NCI-H1436 (cell line): ENCODE measurements at places on chromosomes 1 and 21.

GRCh38 chr21:37392441-37392840 lies 25.9 kb downstream of the DYRK1A start:
- DNase-seq: no peak

- DNase-seq: no peak
Measured at GRCh38 chr1:21576031-21576797, 67.0 kb downstream of the ALPL start.

GRCh38 chr1:95117207-95118066 lies at the start of gene TLCD4:
TSS of gene TLCD4 (plus strand) at chr1:95117355. CDS start at chr1:95143902, 26,547 bp downstream.
- peak; percentile 16 for DNase-seq

DNA sequence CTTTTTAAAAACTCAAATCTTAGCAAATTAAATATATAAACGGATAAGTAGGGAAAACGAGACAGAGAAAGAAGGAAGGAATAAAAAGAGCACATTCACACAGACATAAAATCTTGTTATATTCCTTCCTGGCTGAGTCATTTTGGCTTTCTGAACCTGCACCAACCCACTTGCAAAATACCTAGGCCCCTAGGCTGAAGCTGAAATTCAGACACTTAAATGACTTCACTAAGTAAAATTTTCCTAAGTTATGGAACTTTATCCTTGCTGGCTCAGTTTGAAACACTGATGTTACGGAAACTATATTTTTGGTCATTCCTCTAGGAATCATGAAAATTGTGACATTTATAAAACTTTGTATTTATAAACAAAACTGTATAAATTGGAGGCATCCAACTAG lies 462.8 kb upstream of the NFIA start:
- DNase-seq: no peak

DNA sequence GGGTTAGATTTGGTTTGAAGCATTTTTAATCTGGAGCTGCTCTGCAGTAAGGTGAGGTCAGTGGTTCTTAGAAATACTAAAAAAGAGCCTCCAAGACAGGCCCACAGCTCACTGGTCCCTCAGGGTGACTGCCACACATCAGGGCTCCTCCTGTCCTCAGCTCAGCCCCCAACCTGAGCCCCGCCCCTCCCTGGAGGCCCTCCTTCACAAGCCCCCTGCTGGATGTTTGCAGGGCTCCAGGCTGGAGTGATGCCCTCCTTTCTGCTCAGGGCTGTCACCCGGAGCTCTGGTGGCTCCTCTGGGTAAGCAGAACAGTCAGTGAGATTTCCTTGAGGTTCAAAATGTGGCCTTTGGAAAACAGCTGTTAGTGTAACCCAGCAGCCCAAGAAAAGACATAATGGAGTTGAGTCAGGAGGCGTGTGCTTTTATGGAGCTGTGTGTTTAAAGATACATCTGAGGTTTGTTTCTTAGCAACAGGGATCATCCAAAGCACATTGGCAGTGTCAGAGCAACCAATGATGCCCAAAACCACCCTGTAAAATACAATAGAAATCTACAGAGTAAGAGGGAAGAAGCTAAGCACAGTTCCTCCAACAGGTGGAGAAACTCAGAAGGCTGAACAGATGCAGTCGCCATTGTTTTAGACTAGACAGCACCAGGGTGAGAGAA lies 21.4 kb downstream of the STUM start:
- DNase-seq: peak; percentile 77

- no peak for DNase-seq
Measured at GRCh38 chr1:59316497-59317128, 19.7 kb downstream of the FGGY start.

- peak; percentile 95 for DNase-seq
Measured at GRCh38 chr1:45686288-45687013, at the start of gene GPBP1L1. TSS of gene GPBP1L1 (minus strand) at chr1:45686533. CDS start at chr1:45659087, 27,446 bp downstream.

GRCh38 chr1:101388904-101389546 lies 152.2 kb downstream of the S1PR1 start:
- DNase-seq: no peak

DNA sequence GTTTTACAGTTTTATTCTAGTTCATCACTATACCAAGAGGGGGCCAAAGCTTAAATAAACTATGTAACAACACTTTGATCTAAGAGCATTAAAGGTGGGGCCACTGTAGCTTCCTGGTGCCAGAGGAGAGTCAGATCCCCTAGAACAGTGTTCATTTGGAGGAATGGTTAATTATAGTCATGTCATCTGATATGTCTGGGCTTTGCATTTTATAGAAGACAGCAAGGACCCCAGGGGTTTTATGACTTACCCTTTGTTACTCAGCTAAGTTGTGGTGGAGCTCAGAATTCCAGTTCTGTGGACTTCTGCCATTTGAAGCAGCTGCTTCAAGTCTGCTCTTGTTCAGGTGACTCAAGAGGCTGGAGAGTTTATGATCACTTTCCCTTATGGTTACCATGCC lies 16.7 kb downstream of the KDM4A start:
- DNase-seq: no peak

GRCh38 chr1:221793439-221794078 lies 51.7 kb upstream of the DUSP10 start:
- no peak for DNase-seq

DNA sequence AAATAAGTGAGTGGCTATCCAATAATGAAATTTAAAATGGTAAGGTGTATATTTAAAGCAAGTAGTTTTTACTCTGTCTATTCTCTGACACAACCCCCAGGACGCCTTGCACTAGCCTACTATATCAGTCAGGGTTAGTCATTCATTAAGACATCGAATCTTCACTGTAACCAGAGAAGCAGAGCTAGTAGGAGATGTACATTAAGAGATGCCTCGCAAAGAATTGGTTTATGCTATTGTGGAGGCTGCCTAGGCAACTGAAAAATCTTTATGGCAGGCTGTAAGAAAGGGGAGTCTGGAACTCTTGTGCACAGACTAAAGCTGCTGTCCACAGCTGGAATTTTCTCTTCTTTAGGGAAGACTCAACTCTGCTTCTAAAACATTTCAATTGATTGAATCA lies 28.8 kb downstream of the NTNG1 start:
- no peak for DNase-seq

DNA sequence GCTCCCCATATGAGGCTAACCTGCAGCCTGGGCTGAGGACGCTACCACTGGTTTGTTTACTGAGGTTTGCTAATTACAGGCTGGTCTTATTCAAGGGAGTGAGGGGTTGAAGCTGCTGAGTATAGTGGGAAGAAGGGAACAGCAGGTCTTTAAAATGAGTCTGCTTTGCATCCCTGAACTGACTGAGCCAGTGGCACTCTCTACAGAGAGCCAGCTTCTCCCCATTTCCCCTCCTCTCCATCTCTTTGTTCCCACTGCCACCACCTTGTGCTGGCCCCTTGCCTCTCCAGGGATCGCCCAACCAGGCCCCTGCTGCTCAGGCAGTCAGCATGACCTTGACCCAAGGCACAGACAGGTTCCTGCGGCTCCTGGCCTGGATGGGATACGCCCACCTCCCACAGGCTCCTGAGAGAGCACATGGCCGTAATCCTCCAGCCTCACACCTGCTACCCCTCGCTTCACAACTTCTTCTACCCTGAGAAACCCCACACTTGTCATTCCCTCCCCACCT lies 45.0 kb downstream of the IER5 start:
- no peak for DNase-seq

DNA sequence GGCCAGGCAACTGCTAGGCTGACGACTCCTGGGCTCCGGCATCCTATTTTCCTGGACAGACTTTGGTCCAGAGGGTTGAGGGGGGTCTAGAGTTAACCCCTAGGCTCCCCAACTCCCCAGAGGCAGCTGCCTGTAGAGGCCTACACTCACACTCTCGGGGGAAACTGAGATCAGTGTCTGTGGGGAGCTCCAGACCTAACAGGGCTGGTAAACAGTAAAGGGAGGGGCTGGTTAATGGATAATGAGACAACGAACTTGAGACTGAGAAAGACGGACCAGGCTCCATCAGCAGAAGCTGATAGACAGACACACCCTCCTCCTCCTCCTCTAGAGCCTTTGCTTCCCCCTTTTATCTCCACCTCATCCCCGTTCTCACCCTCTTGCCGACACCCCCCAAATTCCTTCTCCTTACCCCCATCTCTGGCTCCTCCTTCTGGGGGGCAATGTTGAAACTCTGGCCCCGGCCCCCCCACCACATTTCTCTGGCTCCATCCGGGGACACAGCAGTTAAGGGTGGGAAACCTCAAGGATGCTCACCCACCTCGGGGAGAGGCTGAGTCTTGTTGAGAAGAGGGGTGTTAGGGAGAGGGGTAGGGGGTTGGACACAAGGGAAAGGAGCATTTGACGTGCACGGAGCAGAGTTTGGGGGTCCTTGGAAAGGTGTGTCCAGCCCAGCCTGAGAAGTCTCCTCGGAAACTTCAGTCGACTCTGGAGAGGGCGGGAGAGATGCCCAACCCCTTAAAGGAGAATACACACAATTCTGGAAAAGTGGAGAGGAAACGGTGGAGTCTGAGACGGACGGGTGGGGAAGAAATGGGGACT lies at the start of gene MTMR11:
MTMR11 (minus strand) TSS at position 710 of the 822 bp plus-strand sequence; CDS start at position 478, 232 bp downstream.
- no peak for DNase-seq

DNA sequence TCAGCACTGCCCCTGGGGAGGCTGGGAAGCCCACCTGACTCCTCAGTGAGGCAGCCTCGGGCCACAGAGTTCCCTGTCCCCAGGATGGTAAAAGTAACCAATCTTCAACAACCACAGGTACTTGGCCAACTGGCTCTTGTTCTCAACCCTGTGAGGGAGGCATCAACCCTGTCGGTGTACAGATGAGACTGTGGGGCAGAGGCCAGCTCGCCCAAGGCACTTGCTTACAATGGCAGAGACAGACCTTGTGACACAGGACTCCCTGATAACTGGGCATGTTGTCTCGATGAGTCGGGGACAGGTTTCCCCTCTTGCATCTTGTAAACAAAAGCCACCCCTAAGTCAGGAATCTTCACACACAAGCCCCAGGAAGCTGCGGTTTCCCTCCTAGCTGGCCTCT lies 8.0 kb downstream of the SLC30A2 start:
- no peak for DNase-seq

- no peak for DNase-seq
Measured at GRCh38 chr1:30477588-30477987, 245.8 kb downstream of the MATN1 start.

DNA sequence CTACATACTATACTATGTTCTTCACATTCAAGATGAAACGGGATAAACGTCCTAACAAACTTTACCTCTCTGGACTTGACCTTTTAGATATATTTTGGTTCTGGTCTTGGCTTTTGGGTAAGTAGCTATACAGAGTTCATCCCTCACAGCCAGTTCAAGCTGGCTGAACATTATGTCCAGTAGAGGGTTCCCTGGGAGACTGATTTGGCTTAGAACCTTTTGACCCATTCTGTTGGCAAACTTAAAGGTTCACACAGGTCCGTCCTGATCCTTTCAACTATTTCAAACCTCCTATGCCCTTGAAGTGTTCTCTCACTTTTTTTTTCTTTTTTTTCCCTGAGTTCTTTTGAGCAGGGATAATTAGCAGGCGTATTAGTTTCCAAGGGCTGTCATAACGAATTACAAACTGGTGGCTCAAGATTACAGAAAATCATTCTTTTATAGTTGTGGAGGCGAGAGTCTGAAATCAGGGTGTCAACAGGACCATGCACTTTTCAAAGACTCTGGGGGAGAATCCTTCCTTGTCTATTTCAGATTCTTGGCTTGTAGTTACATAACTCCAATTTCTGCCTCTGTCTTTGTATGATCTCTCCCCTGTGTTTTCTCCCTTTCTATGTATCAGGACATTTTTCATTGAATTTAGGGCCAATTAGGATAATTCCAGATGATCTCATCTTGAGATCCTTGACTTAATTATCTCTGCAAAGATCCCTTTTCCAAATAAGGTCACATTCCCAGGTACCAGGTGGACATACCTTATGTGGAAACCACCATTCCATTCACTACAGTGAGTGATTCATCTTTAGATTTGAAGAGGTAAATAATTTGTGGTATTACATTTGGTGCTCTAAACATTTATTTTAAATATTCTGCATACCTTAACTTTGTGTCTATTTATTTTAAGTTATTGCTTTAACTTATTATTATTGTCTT lies 257.4 kb upstream of the USP25 start:
- DNase-seq: no peak

- no peak for DNase-seq
Measured at GRCh38 chr1:221782477-221782876, 40.6 kb upstream of the DUSP10 start.

DNA sequence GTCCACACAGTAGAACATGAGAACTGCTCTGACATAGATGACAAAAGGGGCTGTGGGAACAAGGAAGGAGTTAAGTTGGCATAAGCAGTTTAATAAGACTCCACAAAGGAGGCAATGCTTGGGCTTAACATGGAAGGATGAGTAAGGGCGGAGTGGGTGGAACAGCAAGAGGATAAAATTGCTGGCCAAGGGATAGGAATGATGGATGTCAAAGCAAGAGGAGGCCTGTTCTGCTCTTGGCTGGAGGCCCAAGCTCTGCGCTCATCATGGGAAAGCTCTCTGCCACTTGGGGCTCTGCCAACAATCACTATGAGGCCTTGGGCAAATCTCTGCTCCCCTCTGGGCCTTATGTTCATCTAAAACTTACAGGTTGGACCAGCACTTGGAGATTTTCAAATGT lies 98.3 kb upstream of the CAMK1G start:
- DNase-seq: peak; percentile 10

GRCh38 chr1:199742547-199742946 lies 285.0 kb upstream of the NR5A2 start:
- no peak for DNase-seq

GRCh38 chr1:33424205-33424604 lies 6.7 kb downstream of the PHC2 start:
- no peak for DNase-seq

DNA sequence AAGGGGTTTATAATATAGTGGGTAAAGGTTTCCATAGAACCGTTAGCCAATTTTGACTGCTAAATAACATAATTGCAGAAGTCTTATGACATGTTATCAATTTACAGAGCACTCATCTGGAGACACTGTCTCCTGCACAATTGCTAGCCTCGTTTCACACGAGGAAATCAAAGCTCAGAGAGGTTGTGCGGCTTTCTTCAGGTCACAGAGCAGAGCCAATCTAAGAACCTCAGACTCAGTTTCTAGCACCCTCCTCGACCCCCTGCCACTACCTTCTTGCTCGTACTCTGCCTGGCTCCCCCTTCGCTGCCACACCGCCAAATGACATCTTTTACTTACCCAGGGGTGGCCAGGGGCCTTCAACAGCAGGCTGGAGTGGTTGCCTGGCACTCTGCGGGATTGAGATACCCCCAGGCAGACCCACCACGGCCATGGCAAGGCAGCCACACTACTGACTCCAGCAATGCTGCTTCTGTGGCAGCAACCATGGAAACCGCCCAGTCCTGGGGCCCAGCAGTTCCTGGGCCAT lies 16.0 kb upstream of the CASZ1 start:
- no peak for DNase-seq

DNA sequence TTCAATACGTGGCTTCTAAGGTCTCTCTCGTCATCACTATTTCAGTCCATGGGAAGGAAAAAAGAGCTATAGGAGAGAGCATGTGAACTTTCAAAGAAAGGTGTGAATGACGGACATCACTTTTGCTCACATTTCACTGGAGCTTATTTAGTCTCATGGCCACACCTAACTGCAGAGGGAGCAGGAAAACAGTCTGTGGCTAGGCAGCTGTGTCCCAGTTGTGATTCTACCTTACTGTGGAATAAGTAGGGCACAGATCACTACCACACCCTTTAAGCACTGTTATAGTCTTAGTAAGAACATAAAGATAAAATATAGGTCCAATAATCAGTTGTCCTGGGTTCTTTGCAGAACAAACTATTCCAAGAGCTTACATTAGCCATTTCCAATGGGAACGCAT lies 192.9 kb downstream of the NRIP1 start:
- no peak for DNase-seq
